Panc1 (cell line): ENCODE measurements at places on chromosomes 11 and 22.
A peak's percentile ranks its signal among the peaks of the same experiment; 100 is the strongest.

DNA sequence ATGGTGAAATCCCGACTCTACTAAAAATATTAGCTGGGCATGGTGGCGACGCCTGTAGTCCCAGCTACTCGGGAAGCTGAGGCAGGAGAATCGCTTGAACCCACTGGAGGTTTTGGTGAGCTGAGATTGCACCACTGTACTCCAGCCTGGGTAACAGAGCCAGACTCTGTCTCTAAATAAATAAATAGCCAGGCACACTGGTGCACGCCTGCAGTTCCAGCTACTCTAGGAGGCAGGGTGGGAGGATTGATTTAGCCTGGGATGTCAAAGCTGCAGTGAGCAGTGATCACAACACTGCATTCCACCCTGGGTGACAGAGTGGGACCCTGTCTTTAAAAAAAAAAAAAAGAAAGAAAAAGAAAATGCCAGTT, 17.4 kb downstream of the SUSD2 start:
- no peak for DNase-seq

DNA sequence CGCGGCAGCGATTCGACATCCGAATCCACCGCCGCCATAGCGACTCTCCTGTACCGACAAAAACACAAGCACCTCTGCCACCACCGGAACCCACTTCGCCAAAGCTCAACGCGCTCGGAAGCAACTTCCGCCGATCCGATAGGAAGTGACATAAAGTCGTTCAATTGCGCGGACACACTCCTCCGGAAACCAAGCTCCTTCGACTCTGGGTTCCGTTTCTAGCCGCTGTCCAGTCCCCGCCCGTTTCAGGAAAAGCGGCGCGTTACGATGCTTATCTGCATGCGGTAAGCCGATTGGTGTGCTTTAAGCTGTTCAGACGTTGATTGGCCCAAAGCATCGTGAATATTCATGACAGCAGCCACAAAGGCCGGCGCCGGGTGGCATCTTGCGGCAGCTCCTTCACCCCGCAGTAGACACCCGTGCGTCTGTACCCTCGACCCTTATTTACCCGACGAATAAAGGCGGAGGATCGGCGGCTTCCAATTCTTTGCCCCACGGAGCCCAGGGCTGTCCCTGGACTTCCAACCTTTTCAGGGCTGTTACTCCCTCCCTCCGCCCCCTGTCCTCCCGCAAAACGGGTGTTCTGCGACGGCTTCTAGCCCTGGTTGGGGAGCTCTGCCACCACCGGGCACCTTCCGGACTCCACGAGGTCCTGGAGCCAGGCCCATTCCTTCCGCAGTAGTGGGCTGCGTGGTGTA, at the start of gene TUT1:
TSS of gene TUT1 (minus strand) at position 76 of the 698 bp plus-strand sequence. CDS start at position 38, 38 bp downstream.
- peak; percentile 95 for DNase-seq

DNA sequence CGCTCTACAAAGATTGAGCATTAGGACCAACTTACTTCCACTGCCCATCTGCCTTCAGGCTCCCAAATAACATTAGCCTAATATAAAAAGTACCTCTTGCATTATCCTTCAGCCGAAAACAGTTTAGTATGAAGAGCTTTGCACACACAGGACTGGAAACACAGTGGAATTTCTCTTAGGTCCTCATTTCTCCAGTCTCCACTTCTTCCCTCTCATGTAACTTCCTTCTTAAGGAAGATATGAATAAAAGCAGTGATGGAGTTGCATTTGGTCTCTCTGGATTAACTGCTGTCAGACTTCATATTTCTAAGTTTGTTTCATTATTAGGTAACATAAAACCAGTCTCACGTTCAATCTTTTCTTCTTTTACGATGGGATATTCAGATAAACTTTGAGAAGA, 5.6 kb upstream of the MPEG1 start:
- DNase-seq, result no peak

DNA sequence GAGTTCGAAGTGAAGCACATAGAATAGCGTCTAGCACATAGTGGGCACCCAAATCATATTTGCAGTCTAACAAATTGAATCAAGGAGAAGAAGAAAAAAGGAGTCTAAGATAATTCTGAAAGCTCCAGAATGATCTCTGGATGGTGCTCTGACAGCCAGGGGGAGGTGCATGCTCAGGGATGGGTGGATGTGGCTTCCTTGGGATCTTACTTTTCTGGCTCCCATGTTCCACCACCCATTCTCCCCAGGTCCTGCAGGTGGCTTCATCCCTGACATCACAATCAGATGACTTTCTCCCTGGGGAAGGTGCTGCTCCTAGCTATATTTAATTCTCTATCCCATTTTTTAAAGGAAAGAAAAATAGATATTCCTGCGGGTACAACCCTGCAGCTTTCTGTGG, 381.9 kb downstream of the CADM1 start:
- no peak for DNase-seq

GRCh38 chr22:30665266-30665665, 2.4 kb downstream of the DUSP18 start:
- no peak for DNase-seq

DNA sequence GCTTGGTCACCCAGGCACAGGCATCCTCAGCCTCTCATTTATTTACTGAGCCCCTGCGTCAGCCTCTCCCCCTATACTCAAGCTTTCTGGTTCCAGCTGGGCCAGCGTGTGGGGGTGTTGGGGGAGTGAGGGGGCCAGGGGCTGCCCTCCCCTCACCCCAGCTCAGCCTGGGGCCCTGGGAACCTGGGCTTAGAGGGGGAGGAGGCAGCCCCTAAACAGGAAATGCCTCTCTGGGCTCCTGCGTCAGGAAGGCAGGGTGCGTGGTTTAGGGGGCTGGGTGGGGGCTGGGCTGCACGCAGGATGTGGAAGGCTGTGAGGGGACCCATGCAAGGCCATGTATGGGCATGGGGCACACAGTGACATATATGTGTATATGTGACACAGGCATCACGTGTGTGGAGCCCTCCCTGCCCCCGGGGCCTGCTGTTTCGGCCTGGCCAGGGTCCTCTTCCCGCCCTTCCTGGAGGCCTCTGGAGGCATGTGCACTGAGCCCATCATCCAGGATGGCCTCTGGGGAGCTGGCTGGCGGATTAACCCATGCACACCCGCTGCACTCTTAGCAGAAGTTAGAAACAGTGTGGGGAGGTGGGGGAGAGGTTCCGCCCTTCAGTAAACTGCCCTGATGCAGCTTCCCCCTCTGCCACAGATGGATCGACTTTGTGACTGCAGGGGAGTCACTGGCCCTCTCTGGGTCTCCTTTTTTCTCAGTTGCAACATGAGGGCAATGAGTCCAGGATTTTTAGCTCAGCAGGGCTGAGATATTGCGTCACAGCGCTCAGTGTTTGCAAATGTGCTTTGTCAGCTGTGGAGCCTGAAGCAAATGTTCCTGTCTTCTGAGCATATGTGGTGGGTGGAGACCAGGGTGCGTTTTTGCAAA, 1.1 kb upstream of the CD248 start:
- DNase-seq, result no peak

DNA sequence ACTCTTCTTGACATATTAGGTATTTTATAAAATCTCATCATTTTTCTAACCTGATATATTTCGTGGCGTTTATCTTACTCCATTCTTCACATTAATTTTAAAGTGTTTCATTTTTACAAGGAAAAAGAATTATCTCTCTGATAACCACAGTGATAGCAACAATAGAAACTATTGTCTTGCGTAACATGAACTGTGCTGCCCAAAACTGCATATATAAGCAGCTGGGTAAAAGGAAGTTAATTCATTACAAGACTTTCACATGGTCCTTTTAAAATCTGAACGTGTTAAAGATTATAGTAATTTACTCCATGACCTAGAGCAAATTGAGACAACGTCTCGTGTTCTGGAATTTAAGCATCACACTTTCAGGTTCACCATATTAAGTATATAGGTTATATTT, 210.4 kb upstream of the GRIA4 start:
- DNase-seq, result no peak

DNA sequence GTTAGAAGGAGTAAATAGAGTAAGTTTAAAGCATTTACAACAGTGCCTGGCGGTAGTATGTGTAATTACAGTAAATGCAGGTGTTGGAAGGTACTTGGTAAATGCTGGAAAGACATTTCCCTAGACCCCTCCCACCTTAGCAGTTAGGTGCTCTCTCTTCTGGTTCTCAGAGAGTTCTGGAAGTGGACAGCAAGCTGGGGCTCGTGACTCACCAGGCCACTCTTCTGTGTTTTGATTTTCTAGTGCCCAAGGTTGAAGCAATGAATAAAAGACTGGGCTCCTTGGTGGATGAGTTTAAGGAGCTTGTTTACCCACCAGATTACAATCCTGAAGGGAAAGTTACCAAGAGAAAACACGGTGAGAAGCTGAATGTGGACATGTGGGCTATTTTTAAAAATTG, 27.6 kb downstream of the SNU13 start:
- DNase-seq, result no peak
